ENCODE measurements at places on chromosomes 2 and 18. TPM values are rescaled to one million over a fixed set of nuclear protein-coding genes. Genes with fewer than 3 reads are reported as not detected.

GRCh38 chr2:227132986-227133385, 31.0 kb downstream of the COL4A4 start:
- no peak for DNase-seq

- DNase-seq: no peak
Measured at GRCh38 chr2:147275943-147276342, 568.9 kb upstream of the ACVR2A start.

DNA sequence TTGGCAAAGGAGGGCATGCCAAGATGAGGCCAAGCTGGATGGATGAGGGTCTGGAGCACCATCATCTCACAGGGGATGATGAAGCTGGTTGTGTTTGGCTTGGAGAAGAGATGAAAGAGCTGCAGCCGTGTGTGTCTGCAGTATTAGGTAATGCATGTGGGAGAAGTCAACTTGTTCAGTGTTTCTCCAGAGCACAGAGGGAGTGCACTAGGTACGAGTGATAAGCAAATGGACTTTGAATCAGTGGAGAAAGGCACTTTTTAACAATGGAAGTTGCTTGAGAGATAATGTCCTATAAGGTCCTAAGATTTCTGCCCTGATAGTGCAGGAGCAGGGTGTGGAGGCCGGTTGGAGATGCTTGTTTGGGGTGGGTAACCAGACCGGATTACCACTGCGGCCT, 36.0 kb downstream of the SLC14A2 start:
- no peak for DNase-seq

- DNase-seq: no peak
Measured at GRCh38 chr2:128343459-128343858, 24.8 kb upstream of the HS6ST1 start.

DNA sequence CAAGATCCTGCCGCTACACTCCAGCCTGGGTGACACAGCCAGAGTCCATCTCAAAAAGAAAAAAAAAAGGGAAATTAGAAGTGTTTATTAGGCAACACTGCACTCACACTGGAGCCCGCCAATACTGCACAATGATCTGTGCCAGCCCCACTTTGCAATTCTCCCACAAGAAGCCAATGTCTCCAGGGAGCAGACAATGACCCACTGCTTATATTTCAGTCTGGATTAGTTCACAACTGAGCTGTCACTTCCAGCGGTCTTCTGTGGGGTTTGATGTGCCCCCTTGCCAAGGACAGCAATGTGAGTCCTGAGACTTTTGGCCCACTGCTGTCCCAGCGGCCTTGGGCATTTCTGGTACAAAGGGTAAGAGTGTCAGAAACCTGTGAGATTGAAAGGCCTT, 85.6 kb upstream of the PPM1B start:
- no peak for DNase-seq

- no peak for DNase-seq
Measured at GRCh38 chr18:10775026-10775425, 249.2 kb downstream of the NAPG start.

Gene IL1F10
- polyA plus RNA-seq: not detected

Gene BMP10
- not detected for polyA plus RNA-seq

Gene DSG4
- polyA plus RNA-seq: not detected
